ENCODE measurements at places on chromosomes 6 and 20.
A peak's percentile ranks its signal among the peaks of the same experiment; 100 is the strongest.

GRCh38 chr6:52306972-52307870 lies 22.7 kb upstream of the MCM3 start:
- no peak for DNase-seq

DNA sequence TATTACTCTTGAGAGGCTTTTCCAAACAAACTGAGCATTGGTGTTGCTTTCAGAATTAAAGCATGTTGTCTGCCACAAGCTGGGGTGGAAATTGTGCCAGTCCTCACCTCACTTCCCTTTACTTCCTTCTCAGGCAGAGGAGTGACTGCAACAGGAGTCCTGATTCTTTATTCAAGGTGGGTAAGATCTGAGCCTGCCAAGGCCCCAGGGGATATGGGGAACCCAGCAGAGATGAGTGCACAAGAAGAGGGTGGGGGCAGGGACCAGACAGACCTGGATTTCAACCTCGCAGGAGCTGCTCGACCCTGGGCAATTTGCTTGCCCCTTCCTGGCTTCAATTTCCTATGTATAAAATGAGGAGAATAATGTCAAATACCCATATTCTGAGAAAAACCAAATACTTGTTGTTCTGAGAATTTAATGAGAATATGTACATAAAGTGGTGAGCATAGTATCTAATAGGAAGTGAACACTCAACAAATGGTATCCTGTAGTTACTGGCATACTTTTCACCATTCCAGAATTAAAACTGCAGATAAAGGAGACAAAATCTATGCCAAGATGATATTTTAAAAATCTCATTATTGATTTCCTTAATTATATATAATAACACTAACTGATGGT lies 17.8 kb downstream of the MAN1A1 start:
- DNase-seq: no peak

DNA sequence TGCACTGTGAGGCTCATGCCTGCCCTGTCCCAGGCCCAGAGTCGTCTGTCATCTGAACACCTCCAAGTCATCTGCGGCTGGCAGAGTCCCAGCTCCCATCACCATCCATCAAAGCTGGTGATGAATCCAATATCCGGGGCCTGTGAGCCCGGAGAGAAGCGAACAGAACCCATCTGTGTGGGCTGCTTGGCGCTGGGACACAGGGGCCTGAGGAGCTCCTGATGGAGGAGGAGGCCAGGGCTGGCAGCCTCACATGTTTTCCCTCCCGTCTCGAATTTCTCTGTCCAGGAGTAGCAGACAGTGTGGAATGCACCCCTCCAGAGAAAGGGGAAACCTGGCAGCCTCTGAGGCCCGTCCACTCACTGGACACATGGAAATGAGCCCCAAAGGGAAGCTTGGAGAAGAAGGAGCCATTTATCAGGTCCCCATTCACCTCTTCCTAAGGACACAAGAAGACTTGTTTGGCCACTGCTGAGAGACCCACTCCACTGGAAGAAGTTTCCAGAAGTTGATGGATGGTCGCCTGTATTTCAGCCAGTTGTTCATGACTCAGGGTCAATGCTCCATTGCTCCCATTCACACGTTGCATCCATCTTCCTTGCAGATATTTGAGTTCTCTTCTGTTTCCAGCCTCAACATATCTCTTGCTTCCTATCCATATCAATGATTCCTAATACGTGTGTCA lies 307.5 kb upstream of the SULF2 start:
- no peak for DNase-seq

- DNase-seq: no peak
Observed at GRCh38 chr6:137832110-137832509, 34.9 kb upstream of the TNFAIP3 start.

DNA sequence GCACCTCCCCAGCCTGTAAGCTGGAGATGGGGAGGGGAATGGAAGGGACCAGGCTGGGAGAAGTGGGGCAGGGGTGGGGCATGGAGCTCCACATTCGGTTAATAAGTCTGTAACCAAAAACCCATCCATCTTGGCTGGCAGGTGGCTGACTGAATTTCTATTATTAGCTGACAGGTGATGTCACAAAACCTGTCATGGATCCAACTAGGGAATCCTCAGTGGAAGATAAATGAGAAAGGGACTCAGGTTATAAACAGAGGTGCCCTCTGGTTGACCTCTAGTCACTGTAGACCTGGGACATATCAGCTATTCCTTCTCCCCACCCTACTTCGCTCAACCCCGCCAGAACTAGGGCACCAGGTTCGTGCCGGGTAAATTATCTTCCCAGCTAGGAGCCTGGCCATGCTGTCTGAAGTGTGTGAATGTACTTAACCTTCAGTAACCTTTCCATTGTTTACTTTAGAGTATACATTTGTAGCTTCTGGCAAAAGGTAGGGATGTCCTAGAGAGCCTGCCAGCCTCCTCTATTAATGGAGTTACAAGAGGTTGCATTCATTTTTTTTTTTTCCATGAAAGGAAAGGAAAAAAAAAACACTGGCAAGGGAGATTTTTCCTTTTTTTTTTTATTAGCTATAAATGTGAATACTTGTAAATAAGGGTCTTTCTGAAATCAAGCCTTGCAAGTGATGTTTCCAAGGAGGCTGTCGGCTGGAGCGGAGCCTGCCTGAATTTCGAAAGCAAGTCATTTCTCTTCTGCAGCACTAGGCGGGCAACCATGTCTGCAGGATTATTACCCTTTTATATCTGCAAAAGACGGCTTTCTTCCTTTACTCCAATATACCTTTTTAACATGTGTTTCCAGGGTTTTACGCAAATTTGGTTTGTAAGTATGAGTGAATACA lies 135.9 kb downstream of the TMEM242 start:
- DNase-seq: no peak

DNA sequence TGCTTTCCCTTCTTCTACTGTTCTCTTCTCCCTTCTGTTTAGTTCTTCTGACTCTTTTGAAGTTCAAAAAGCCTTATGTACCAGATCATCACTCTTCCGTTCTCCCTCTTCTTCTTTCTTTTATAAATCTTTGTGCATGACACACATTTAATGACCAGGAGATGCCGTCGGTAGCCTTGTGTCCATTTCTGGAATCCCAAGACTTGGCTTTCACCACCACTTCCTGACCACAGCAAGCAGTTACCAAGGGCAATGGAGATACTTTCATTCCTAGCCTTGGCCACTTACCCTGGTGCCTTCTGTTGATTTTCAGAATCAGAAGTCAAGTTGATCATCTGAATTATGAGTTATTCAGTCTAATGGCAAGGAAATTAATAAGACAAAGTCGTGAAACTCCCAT lies 268.5 kb upstream of the QKI start:
- DNase-seq: no peak

DNA sequence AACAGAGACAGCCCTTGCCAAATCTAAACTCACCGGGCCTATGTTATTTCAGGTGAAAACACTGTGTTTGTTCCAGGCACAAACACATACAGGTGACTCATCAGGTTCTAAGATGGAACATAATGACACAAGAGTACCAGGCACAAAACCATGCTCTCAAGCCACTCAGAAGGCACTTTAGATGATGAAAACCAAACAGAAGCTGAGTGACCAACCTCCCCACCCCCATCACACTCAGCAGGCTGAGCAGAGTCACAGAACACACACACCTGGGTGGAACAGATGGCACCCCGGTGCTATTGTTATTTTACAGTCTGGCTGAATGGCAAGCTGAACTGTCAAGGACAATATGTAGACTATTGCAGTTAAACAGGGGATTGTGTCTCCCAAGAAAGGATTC lies 20.6 kb upstream of the NKX2-2 start:
- DNase-seq: no peak

GRCh38 chr6:136427378-136427717 lies 122.9 kb downstream of the MAP7 start:
- no peak for DNase-seq

DNA sequence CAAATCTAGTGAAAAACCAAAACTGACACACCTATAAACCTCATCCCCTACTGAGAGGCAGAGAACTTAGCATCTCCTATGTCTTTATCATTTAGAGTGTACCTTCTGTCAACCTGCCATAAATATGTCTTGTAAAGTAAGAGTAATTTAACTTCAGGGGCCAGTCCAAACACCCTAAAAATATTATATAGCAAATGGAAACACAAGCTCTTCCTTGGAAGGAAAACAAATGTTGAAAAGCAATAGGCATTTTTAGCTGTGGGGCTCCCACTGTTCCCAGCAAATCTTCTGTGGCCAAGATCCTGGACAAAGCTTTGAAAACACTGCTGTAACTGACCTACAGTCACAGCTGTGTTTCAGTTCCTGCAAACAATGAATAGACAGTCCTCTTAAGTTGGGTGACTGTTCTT lies 140.0 kb upstream of the RNF217 start:
- DNase-seq: no peak

DNA sequence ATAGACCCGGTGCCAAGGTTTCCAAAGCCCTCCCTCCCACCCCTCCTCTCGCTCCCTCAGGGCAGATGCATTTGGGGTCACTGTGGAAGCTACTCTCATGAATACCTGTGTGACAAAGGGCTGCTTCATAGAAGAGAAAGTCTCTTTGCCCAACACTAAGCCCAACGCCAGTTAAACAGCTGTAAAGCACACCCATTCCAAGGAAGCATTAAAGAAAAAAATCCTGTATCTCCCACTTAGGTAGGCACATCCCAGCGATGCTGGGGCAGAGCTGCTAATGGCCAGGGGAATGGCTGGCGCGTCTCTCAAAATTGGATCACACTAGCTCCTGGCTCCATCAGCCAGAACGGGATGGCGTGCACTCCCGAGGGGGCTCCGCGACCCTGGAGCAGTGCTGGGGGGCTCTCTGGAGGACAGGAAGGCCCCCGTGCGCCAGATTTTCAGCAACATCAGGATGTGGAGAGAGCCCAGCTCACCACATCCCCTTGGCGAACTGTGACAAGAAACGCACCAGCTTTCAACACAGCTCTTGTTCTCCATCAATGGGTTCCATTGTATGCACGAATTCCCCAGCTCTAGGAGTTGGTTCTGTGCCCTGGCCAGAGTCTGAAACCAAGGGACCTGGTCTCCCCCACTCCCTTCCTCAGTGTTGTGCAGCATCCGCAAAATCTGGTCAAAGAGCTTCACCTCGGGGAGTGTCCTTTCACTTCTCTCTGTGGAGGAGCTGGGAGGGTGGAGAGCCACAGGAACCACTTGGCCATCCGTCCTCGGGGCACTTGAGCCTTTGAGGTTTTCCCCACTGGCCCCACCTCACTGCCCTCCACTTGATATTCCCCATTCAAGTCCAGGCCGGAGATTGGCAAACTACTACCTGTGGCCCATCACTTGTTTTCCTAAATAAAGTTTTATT lies 74.1 kb downstream of the TFAP2C start:
- DNase-seq: no peak

GRCh38 chr6:107716688-107717089 lies 107.4 kb downstream of the SCML4 start:
- DNase-seq: peak; percentile 45

- no peak for DNase-seq
Observed at GRCh38 chr6:130115036-130115435, 96.7 kb downstream of the L3MBTL3 start.

DNA sequence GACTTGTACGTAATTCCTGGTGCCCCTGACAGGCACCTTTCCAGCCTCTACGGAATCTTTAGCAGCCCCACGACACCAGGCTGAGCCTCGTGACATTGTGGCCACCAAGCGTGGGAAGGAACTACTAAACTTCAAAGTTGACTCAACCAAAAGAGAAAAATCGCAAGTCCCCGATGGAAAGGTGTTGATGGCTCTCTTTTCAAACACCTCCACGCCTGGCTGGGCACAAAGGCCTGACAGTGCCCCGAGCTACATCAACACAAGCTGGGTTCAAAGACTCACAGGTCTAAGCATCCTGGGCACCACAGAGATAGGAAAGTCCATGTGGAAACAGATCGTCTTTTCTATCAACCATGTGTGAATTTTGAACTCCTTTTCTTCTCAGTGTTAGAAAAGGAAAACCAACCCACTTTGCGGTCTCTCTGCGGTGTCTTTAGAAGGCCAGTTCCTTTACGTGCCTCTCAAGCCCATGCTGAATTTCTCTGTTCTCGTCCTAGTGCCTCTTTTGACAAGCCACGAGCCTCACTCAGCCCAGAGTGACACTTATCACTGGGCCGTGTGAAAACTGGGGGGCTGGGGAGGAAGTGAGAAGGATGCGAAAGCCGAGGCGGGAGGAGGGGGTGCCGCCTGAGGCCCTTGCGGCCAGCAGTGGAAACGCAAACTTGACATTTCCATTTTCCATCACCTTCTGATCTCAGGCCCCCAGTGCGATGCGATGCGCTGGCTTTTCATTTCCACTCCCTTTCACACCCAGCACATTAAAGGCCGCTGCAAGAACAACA lies 59.4 kb downstream of the GFOD1 start:
- peak; percentile 79 for DNase-seq

DNA sequence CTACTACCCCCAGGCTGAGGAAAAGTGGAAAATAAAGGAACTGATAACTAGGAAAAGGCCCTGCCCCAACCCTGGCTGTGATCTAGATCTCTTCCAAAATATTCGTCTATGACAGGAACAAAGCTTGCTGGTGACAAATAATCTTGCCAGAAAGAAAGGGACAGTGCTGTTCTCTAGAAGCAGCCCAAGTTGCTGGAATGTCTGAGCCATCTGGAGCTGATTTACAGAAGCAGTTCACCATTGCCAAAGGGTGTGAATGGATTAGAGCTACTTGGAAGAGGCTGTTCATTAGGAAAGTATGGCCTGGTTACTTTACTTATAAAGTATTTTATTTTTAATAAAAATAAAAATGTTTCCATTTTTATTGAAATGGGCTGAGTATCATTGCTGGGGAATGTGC lies 146.3 kb downstream of the EPM2A start:
- no peak for DNase-seq

DNA sequence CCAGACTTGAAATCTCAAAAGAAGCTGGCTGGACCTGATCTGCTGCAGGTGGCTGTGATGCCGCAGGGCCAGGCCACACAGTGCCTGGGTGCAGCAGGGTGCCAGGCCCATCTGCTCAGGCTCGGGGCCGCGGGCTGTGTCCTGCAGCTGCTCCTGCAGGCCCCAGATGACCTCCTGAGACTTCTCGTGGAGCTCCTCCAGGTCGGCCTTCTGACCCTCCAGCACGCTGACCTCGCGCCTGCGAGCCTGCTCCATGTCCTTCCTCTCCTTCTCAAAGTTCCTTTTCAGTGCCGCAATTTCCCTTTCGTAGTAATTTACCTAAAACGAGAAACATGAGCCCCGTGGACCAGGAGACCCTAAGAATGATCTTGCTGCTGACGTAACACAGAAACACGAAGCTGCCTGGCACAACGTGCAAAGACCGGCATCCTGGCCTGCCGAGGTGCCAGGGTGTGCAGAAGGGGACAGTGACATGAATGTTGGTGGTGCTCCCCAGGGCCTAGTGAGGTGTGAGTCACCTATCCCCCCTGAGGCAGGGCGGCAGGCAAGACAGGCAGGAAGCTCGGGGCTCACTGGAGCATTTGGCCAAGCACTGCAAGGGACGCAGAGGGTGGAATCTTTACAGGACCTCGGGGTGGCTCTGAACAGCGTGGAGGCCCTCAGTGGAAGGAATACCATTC lies 71.6 kb downstream of the GINS1 start:
- DNase-seq: no peak

- DNase-seq: no peak
Observed at GRCh38 chr6:82711105-82711827, 347.6 kb downstream of the TPBG start.

GRCh38 chr6:136723780-136724179 lies 68.5 kb downstream of the MAP3K5 start:
- peak; percentile 5 for DNase-seq
